Prostate gland (tissue), 2 donors: ENCODE measurements at places on chromosomes 1 and 21. TPM values are rescaled to one million over a fixed set of nuclear protein-coding genes. Genes with fewer than 3 reads are reported as not detected.

Gene KCNA2
- total RNA-seq, result 6.2 TPM

DNA sequence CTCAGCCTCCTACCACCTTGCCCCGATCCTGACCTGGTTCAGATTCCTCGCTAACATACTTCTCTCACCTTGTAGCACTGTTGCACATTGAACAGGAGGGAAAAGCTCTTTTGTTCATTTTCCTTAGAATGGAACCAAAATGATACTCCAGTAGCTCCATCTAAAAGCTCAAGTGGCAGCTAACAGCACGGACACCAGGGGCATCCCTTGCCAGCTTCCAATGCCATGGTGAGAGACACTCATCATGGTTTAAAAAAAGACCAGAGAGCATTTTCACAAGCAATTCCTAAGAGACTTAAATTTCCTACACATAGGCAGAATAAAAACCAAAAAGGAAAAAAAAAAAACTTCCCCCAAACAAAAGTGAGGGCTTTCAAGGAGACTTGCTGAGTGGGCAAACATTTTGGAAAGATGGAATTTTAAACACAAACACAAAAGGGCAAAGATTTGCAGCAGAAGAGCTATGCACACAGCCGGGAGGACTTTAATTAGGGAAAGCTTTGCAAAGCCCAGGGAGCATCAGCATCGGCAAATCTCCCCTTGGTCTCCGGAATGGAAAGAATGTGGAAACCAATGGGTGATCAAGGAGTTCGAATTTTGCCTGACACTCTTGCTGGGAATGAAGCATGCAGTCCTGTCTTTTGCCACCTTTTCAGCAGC lies 84.3 kb downstream of the CAPZB start:
- peaks cover 7% of the 10 kb centered on the region for H3K4me1 ChIP-seq
- no peak for DNase-seq
- H3K4me3 ChIP-seq, result no peak overlapping the region
- no peaks in the 10 kb centered on the region for H3K36me3 ChIP-seq
- H3K27ac ChIP-seq, result peak overlapping the region; percentile 60
- no peaks in the 10 kb centered on the region for H3K27me3 ChIP-seq

DNA sequence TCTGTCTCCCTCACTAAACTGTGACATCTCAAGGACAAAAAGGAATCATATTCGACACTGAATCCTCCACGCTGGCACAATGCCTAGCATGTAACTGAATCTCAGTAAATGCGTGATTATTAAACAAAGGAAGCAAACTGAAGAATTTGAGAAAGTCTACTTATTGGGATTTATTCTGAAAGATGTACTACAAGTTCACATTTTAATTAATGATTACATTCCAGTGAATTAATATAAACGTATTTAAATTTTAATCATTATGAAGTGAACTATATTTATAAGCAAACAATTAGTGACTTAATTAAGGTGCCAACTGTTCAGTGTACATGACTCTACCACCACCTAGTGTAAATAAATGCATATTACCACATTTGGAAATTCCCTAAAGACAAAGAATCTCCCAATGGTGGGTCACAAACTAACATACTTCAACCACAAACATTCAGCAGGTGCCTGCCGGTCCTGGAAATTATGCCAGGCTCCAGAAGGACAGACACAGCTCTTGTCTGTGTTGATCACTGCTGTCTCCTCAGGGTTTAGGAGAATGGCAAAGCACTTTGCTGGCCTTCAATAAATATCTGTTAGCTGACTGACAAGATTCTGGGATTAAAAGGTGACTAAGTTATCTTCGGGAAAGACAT lies 56.3 kb downstream of the SMYD3 start:
- no peaks in the 10 kb centered on the region for H3K4me1 ChIP-seq
- no peak overlapping the region for H3K27ac ChIP-seq
- DNase-seq, result no peak
- H3K4me3 ChIP-seq, result no peak overlapping the region

Gene BACE2
- 103 TPM for total RNA-seq

Gene AKR7A3
- total RNA-seq, result 2.6 TPM

DNA sequence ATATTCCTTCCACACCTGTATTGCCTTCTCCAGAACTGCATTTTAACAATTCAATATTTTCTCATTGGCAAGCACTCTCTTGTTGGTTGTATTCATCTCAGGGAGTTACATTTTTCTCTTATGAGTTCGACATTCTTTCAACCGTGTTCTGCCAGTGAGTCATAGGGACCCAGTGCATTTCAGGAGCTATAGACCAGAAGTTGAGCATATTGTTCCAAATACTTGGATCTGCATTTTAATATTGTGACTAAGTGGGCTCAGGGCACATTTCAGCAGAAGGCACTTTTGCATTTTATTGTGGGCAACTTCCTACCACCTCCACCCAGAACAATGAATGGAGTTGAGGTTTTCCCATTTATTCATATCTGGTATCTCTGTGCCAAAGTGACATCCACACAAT lies 132.8 kb downstream of the TNFSF18 start:
- H3K36me3 ChIP-seq, result no peaks in the 10 kb centered on the region
- DNase-seq, result no peak
- no peaks in the 10 kb centered on the region for H3K4me1 ChIP-seq
- no peaks in the 10 kb centered on the region for H3K27me3 ChIP-seq
